ENCODE measurements at places on chromosomes 5 and 9. TPM values are rescaled to one million over a fixed set of nuclear protein-coding genes. Genes with fewer than 3 reads are reported as not detected.

Gene PCDHB8
- 0.49 TPM for polyA plus RNA-seq

Gene ISOC1
- polyA plus RNA-seq: 53.0 TPM

GRCh38 chr5:164060786-164061355, 555.5 kb downstream of the MAT2B start:
- H3K36me3 ChIP-seq: no peaks in the 10 kb centered on the region
- no peak for DNase-seq
- H3K27ac ChIP-seq: no peak overlapping the region
- H3K4me1 ChIP-seq: no peaks in the 10 kb centered on the region
- H3K4me3 ChIP-seq: no peak overlapping the region

GRCh38 chr5:66322786-66323528, 178.9 kb downstream of the SREK1 start:
- no peak for DNase-seq
- H3K27ac ChIP-seq: no peak overlapping the region
- no peaks in the 10 kb centered on the region for H3K4me1 ChIP-seq
- peaks cover 5% of the 10 kb centered on the region for H3K27me3 ChIP-seq

DNA sequence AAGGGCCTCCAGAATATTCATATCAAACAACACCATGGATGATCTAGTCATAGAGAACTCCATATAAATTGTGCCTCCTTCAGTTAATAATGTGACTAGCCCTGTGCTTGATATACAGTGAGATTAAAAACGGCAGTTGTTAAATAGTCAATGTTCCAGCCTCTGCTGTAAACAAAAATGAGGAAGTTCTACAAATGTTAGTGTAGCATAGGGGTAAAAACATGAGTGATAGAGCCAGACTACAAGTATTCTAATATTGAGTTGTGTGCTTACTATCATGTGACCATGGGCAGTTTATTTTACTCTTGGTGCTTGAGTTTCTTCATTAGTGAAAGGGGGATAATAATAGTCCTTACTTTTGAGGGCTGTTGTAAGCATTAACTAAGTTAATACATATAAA, 43.3 kb upstream of the SLCO6A1 start:
- no peak overlapping the region for H3K27ac ChIP-seq
- H3K4me3 ChIP-seq: no peak overlapping the region
- H3K4me1 ChIP-seq: no peaks in the 10 kb centered on the region

DNA sequence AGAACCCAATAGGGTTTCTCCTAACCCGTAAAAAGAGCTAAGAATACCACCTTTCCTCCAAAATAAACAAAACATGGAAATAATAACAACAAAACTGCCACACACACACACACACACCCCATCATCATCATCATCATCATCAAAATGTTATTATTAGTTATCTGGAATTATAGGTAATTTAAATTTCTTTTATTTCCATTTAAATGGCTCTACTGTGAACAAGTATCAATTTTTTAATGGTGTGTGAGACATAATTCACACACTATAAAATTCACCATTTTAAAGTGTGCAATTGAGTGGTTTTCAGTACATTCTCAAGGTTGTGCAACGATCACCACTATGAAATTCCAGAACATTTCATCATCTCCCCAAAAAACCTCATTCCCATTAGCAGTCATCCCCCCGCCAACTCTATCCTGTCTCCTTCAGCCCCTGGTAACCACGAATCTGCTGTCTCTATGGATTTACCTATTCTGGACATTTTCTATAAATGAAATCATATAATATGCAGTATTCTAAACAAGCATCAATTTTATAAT, 172.7 kb downstream of the ROR2 start:
- no peak for DNase-seq
- no peaks in the 10 kb centered on the region for H3K4me1 ChIP-seq
- H3K4me3 ChIP-seq: no peak overlapping the region
- H3K27ac ChIP-seq: no peak overlapping the region

DNA sequence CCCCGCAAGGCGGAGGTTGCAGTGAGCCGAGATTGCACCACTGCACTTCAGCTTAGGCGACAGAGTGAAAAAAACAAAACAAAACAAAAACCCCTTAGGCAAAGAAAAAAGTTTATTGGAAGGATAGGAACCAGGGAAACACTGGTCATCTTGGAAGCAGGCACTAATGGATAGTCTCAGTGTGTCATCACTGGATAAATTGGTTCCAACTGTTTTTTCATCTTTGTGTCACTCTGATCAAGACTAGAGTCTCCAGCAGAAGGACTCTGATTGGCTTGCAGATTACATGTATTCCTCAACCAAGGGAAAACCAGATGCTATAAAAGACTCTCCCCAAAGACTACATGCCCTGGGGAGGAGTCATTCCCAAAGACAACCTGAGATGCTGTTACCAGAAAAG, 35.0 kb upstream of the HMHB1 start:
- no peak for DNase-seq
- H3K27ac ChIP-seq: no peak overlapping the region
- no peaks in the 10 kb centered on the region for H3K36me3 ChIP-seq
- no peak overlapping the region for H3K4me3 ChIP-seq
- no peaks in the 10 kb centered on the region for H3K27me3 ChIP-seq
- H3K4me1 ChIP-seq: no peaks in the 10 kb centered on the region

DNA sequence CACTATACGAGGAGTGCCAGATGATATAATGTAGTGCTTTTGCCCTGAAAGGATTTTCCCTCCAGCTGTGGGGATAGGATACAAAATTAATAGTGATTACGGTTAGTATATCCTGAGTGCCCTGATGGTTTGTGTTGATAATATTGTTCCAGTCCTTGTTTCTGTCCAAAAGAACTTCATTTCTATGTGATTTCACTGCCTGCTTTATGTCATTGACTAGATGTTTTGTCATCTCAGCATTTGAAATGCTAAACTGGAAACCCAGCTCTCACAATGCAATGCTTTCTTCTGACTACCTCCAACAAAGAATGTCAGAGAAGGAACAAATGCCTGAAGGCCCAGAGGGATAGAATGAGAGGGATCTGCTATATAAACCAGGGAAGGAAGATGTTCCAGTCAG, 177.8 kb downstream of the NIPBL start:
- no peak for DNase-seq
- no peaks in the 10 kb centered on the region for H3K27me3 ChIP-seq
- H3K36me3 ChIP-seq: peaks cover 8% of the 10 kb centered on the region
- H3K4me1 ChIP-seq: no peaks in the 10 kb centered on the region
- no peak overlapping the region for H3K27ac ChIP-seq

- H3K27ac ChIP-seq: no peak overlapping the region
- H3K36me3 ChIP-seq: no peaks in the 10 kb centered on the region
- H3K4me3 ChIP-seq: no peak overlapping the region
- H3K27me3 ChIP-seq: no peaks in the 10 kb centered on the region
Observed at GRCh38 chr5:91418158-91418557, 35.0 kb upstream of the ARRDC3 start.

DNA sequence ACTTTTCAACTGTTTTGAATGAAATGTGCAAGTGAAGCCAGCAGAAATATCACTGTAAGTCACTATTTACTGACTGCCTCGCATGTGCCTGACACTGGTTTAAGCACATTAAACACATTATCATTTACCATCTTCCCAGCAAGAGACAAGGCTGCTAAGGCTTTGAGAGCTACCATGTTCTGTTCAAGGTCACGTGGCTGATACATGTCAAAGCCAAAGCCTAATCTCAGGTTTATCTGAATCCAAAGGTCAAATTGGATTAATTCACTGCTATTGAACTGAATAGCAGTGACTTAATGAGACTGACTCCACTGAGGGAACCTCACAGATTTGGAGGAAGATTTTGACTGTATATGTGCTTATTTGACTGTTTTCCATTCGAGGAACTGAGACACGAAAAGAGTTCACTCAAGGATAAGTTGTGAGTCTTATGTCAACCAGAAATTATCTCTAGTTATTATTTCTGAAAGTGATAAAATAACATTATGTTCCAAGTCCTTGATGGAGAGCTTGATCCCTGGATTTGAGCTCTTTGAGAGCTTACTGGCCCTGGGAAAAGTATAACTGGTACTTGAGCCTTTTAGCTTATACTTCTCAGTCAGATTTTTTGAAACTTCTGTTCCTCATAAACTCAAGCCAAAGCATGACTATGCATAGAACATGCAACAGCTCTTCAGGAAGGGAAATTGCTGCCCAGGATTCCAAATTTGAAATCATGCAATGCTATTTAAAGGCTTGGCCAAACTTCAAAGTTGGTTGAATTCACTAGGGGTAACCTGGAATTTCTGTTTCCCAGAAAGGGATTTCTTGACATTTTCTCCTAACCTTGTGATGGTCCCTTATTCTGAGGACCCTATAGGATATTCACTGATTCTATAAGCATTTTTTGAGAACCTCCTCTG, 23.4 kb upstream of the ARHGAP26 start:
- peaks cover 3% of the 10 kb centered on the region for H3K4me1 ChIP-seq
- no peak overlapping the region for H3K4me3 ChIP-seq
- peak; percentile 83 for DNase-seq
- H3K36me3 ChIP-seq: no peaks in the 10 kb centered on the region
- no peak overlapping the region for H3K27ac ChIP-seq

DNA sequence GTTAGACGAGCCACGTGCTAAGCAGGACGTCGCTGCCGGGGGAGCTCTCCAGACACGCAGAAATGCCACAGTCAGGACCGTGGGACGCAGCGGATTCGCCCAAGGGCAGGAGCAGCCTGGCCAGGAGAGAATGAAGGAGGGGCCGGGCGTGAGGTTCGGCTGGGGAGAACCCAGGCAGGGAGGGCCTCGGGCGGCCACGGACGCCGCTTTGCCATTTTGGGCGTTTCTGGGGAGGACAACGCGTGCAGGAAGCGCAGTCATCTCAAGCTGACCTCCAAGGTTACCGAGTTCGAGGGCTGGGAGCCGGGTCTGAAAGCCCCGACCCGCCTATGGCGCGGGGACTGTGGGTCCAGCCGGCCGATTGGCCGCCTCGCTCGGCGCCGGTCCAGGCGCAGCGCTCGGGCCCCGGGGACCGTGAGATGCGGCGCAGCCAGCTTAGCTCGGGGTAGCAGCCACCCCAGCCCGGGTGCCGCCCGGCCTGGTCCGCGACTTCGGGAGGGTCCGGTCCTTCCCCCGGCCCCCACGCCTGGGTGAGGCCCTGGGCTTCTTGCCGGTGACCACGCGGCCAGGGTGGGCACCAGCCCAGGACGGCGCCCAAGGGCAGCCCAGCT, 760 bp upstream of the MAN1B1 start:
- H3K27me3 ChIP-seq: no peaks in the 10 kb centered on the region
- DNase-seq: peak; percentile 72
- H3K36me3 ChIP-seq: no peaks in the 10 kb centered on the region
- peaks cover 18% of the 10 kb centered on the region for H3K4me1 ChIP-seq
- H3K27ac ChIP-seq: peak overlapping the region; percentile 94

DNA sequence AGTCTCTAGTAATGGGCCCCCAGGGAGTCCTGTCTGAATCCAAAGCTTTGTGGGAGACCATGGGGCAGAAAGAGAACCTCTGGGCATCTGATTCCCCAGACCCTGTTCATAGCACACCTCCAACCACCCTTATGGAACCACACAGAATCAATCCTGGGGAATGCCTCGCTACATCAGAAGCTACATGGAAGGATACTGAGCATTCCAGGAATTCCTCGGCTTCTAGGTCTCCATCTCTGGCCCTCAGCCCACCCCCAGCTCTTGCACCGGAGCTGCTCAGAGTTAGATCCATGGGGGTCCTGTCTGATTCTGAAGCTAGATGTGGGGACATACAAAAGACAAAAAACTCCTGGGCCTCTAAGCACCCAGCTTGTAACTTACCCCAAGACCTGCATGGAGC, 28.4 kb downstream of the VCP start:
- no peaks in the 10 kb centered on the region for H3K27me3 ChIP-seq
- H3K4me3 ChIP-seq: no peak overlapping the region
- H3K4me1 ChIP-seq: no peaks in the 10 kb centered on the region
- DNase-seq: no peak
- peaks cover 5% of the 10 kb centered on the region for H3K36me3 ChIP-seq

DNA sequence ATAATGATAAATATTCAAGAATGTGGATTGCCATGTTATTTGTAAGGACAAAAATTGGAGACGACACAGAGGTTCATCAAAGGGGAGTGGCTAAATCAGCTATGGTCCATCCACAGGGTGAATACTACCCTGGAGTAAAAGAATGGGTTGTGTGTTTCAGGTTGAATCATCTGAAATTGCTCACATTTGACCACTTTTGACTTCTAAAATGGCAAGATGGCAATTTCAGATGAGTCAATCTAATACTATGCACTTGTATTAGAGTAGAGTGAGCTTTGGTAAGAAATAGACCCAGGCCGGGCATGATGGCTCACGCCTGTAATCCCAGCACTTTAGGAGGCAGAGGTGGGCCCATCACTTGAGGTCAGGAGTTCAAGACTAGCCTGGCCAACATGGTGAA, 131.8 kb downstream of the GAPVD1 start:
- no peaks in the 10 kb centered on the region for H3K36me3 ChIP-seq
- DNase-seq: no peak
- H3K4me3 ChIP-seq: no peak overlapping the region
- no peaks in the 10 kb centered on the region for H3K4me1 ChIP-seq

GRCh38 chr5:115713408-115713807, 87.6 kb upstream of the TMED7 start:
- DNase-seq: no peak
- no peak overlapping the region for H3K4me3 ChIP-seq
- H3K27me3 ChIP-seq: no peaks in the 10 kb centered on the region
- no peaks in the 10 kb centered on the region for H3K4me1 ChIP-seq

DNA sequence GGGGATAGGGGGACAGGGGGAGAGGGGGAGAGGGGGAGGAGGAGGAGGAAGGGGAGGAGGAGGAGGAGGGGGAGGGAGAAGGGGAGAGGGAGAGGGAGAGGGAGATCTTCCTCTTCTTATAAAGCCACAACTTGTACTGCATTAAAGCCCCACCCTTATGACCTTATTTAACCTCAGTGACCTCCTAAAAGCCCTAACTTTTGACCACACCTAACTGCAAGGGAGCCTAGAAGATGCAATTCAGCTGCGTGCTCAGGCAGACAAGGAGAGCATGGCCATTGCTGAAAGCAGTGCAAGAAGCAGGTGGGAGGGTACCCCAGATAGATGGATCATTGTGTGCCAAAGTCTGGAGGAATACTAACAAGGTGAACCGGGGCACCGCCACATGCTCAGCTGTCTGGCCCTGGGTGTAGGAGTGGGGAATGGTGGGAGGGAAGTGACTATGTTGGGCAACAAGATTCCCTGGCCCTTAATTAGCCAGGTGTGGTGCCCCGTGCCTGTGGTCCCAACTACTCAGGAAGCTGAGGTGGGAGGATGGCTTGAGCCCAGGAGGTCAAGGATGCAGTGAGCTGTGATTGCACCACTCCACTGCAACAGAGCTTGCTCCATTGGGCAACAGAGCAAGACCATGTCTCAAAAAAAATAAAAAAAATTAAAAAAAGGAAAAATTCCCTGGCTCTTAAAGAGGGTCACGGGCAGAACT, 125.4 kb upstream of the BOD1 start:
- H3K27me3 ChIP-seq: no peaks in the 10 kb centered on the region
- no peak overlapping the region for H3K4me3 ChIP-seq
- H3K27ac ChIP-seq: no peak overlapping the region
- DNase-seq: no peak
- H3K4me1 ChIP-seq: no peaks in the 10 kb centered on the region

DNA sequence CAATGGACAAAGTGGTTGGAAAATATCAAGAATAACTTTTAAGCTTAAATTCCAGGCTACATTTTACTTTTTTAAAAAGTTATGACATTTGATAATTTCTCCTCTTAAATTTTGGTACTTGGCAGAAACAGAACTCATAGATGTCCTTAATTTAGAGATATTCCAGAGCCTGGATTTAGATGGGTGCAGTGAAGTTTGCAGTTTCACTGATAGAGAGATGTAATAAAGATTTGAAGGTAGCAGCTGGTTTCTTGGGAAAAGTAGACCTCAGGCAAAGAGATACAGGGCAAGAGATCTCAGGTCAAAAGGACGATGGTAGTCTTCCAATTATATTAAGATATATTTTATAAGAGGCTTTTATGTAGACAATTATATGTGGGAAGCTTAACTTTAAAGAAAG, 134.6 kb downstream of the ISL1 start:
- H3K36me3 ChIP-seq: no peaks in the 10 kb centered on the region
- no peak overlapping the region for H3K4me3 ChIP-seq
- DNase-seq: no peak
- no peak overlapping the region for H3K27ac ChIP-seq
- no peaks in the 10 kb centered on the region for H3K4me1 ChIP-seq

Data from small intestine (tissue), 16 donors.